ENCODE measurements at places on chromosomes 11 and 22.

DNA sequence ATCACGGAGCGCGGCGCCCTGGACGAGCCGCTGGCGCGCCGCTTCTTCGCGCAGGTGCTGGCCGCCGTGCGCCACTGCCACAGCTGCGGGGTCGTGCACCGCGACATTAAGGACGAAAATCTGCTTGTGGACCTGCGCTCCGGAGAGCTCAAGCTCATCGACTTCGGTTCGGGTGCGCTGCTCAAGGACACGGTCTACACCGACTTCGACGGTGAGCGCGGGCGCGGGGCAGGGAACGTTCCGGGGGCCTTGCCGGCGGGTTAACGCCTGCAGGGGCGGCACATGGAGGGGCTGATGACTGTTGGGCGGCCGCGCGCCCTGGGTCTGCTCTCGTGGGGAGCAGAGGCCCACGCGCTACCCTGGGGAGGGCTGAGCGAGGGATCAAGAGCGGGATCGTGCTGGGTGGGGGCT is 1.0 kb downstream of the PIM3 start:
- DNase-seq: peak; percentile 74

GRCh38 chr11:66912911-66913310 is 45.3 kb downstream of the PC start:
- no peak for DNase-seq

GRCh38 chr11:65448074-65448417 is 25.4 kb downstream of the NEAT1 start:
- no peak for DNase-seq

DNA sequence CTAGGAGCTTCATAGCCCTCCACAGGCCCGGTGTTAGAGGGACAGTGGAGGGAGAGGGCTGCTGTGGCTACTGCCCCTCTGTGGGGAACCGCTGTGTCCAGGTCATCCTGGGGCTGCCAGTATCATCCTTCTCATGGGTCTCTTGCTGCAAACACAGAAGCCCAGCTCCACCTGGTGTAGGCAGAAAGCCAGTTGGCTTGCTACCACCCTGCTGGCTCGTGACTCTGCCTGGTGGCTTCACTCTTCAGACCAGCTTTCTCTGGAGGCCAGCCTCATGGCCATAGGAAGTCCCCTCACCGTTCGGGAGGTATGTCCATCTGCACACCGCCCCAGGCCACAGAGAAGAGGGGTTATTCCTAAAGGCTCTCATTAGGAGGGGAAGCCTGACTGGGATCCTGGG is 19.4 kb upstream of the SUSD2 start:
- DNase-seq: no peak

- no peak for DNase-seq
These were observed 31.6 kb downstream of the GRIA4 start for GRCh38 chr11:105641433-105641832.

DNA sequence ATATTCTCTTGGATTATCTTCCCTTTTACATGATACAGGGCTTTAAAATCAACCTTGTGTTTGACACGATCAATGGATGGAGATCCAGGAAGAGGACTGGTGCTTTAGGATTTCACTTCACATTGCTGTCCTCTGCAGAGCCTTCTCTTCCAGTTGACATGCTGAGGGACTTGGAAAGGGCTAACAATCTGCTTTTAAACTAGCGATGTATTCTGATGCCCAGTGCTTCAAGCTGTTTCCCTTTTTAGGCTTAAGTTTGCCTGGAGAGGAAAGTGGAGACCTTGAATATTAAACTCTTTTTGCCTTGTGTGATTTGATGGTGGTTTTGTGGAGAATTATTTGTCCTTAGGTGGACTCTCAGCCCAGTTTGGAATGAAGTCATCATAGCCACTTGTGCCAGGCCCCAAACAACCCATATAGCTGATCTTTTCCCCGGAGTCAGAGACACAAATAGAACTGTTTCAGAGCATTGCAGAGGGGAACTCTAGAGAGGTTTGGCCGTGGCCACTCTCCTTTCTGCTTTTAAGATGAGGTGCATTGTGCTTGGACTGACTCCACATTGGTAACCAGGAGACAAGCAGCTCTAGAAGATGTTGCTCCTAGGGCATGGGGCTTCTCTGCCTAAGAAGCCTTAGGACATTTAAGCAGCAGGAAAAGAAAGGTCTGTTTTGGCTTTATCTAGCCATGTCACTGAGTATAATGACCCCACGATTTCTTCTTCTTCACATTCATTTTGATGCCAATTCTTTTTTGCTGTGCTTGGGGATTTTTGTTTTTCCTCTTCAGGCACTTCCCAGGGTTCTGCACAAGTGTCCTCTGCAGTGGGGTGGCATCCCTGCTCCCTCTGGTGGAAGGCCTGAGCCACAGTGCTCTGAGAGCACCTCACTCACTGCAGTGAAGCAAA is 152.8 kb downstream of the NCAM1 start:
- DNase-seq: peak; percentile 46

- DNase-seq: peak; percentile 80
These were observed 16.6 kb upstream of the ARHGAP8 start for GRCh38 chr22:44735518-44736428.

- no peak for DNase-seq
These were observed 49.5 kb downstream of the PACS1 start for GRCh38 chr11:66119348-66120133.

- DNase-seq: no peak
These were observed 125.2 kb downstream of the MICAL2 start for GRCh38 chr11:12235553-12235946.

GRCh38 chr11:17547051-17547577 is at the start of gene OTOG:
TSS of gene OTOG (plus strand) at chr11:17547259. CDS start at chr11:17547373, 114 bp downstream.
- DNase-seq: peak; percentile 54

GRCh38 chr11:102950622-102951081 is 4.9 kb downstream of the MMP13 start:
- DNase-seq: no peak

GRCh38 chr11:85042361-85042760 is 584.8 kb downstream of the DLG2 start:
- DNase-seq: no peak

GRCh38 chr22:48954781-48955311 is 872.8 kb downstream of the BRD1 start:
- no peak for DNase-seq

- DNase-seq: peak; percentile 19
These were observed 15.3 kb upstream of the RASL10A start for GRCh38 chr22:29330753-29331152.

GRCh38 chr11:22577854-22578253 is 47.8 kb downstream of the FANCF start:
- no peak for DNase-seq

DNA sequence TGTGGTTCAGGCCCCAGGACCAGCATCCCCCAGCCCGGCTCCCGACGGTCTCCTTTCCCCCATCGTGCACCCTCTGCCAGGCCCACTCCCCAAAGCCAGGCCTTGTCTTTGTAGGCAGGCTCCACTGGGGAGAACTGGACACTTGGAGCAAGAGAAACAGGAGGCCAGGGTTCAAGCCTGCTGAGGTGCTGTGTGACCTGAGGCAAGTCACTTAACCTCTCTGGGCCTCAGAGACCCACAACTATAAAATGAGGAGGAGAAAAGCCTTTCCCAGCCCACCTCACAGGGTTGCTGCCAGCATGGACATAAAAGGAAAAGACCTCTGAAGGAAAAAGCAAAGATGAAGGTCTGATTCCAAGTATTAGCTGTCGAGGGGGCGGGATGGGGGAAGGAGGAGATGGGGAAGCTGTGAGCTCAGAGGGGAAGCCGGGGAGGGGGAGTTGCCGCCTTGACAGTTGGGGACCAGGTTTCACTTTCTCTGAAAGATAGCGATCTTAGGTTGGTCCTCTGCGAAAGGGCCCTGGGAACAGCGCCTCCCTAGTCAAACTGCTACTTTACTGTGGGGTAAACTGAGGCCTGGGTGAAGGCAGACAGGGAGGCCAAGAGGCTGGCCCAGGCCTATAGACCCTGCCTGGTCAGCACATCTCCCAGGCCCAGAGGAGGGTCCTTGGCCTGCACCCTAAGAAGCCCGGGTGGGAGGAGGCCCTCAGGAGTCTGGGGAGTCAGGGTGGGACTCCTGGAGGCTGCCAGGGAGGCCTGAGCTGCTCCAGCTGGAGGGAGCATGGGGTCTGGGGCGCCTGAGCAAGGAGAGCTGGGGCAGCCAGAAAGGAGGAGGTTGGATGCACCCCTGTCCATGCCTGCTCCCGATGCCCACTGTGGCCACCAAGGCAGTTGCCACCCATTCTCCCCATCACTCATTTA is 991 bp upstream of the OSM start:
- no peak for DNase-seq

- peak; percentile 7 for DNase-seq
These were observed 10.1 kb upstream of the FANCF start for GRCh38 chr11:22635689-22636088.

DNA sequence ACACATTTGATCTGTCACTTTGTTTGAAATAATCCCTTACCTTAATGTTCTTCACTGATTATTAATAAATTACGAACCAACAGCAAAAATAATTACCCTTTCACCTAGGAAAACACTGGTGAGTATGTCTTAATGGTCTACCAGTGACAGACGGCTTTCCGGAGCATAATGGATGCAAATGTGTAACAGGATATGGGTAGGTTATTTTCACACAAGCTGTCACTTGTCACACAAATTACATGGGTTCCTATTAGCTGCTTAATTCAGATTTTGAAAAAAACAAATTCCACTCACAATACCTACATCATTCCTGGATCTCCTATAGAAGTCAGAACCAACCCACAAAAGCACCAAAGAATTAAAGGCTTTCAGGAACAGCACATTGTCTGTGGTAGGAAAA is 127.9 kb downstream of the WT1 start:
- no peak for DNase-seq

DNA sequence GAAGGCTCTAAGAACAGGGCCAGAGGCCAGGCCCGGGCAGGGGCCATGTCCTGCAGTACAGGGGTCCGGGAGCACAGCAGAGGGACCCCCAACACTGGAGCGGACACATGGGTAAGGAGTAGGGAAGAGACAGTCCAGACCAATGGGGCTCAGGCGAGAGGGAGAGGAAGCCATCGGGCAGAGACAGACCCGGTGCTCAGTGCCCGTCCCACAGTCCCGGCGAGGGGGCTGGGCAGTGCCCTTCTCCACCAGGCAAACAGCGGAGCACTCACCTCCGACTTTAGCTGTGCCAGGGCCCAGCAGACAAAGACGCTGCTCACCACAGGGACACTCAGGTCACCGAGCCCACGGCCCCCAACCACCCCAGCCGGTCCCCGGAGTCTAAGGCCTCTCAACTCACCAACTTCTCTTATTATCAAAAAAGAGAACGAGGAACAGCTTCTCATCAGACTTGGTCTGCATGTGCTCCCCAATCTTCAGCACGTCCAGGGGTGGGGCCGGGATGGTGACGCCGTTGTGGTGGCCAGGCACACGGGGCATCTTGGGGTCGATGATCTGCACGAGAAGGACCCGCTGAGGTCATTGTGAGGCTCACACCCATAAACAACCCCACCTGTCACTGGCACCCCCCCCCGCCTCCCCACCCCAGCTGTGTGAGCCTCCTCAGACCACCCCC is 52.3 kb downstream of the BRD1 start:
- no peak for DNase-seq

DNA sequence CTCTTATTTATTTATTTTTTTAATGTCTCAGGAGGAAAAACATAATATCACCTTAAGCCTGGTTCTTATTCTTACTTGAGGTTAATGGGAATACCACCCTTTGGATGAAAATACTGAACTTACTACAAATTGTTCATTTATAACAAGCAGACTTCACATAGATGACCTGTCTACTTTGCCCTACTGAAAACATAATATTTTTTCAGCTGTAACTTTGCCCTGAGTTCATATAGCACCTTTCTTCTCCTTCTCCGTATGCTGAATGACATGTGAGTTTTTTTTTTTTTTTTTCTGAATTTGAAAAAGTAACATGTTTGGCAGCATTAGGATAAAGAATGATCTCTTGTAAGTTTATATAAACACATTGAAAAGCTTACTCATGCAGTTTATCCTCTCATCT is 186.8 kb downstream of the TMEM135 start:
- DNase-seq: no peak

GRCh38 chr11:27392278-27393114 is 29.5 kb upstream of the CCDC34 start:
- no peak for DNase-seq

DNA sequence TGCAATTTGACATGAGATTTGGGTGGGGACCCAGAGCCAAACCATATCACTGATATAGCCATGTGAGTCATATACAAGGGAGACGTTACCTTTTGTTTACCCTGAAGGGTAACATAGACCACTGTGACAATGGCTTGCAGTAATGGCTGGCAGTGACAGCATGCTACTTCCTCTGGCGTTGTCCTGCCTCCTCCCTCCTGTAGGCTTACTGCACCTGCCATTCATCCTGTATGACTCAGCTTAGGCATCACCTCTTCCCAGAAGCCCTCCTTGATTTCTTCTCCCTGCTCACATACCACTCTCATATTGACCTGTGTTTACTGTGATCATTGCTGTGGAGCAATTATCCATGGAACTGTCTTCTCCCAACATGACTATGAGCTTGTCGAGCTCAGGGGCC is 12.0 kb upstream of the PVALB start:
- no peak for DNase-seq

DNA sequence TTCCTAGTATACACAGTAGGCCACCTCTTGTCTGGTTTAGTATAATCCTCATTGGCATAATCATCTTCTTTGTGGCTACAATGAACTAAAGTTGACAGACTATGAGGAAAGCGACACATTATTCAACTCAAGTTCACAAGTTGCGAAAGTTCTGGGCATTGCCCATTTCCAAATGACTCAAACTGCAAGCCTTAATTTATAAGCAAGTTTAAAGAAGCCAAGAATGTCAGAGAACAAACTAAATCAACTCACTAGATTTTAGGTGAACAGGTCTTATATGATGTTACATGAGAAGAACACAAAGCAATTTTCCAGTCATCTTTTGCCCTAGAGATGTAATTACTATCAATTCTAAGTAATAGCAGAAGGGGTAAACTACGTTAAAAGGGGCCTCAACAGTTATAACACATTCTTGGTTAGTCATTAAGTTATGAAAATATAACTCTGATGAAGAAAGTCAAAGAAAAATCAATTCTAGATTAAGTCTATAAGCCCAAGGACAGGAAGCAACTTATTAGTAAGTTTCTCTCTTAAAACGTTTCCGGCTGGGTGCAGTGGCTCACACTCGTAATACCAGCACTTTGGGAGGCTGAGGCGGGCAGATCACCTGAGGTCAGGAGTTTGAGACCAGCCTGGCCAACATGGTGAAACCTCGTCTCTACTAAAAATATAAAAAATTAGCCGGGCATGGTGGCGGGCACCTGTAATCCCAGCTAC is 21.5 kb downstream of the PICALM start:
- DNase-seq: no peak

DNA sequence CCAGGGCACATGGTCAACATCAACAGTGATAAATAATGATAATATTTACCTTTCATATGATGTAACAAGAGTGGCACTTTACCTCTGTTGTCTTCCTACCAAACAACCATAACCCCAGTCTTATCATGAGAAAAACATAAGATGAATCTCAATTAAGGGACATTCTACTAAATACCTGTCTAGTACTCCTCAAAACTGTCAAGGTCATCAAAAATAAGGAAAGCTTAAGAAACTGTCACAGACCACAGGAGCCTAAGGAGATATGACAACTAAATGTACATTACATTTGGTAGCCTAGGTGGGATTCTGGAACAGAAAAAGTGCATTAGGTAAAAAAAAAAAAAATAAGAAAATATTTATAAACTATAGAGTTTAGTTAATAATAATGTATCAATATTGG is 118.1 kb downstream of the CCDC34 start:
- DNase-seq: no peak

GRCh38 chr11:123904932-123905331 is 3.0 kb downstream of the OR8D4 start:
- DNase-seq: no peak

Data from right kidney (tissue), 9 donors.